ENCODE measurements at places on chromosomes 6 and 20. TPM values are rescaled to one million over a fixed set of nuclear protein-coding genes. Genes with fewer than 3 reads are reported as not detected.

The FOXF2 gene
- not detected for total RNA-seq

The TMEM74B gene
- 4.7 TPM for total RNA-seq

The MCM3 gene
- total RNA-seq = 336 TPM

- no peaks in the 10 kb centered on the region for H3K36me3 ChIP-seq
- H3K4me1 ChIP-seq = no peaks in the 10 kb centered on the region
- H3K27ac ChIP-seq = no peak overlapping the region
- H3K4me3 ChIP-seq = no peak overlapping the region
- DNase-seq = no peak
- no peaks in the 10 kb centered on the region for H3K27me3 ChIP-seq
Measured at GRCh38 chr6:133463790-133464189, 222.6 kb downstream of the EYA4 start.

DNA sequence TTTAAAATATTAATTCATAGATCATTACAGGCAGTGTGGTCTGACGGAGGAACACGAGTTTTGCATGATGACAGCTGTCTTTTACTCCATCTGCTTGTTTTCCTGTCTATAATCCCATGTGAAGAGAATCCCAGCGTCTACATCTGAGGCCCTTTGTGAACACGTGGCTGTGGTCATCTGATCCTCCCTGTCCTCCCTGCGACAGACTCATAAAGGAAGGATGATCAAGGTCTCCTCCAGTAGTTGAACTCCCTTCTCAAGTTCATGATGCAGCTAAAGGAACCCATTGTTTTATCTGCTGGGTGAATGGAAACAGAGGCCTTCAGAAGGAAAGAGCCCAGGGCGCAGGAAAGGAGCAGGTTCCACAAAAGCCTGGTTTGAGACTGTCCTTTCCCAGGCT, 435.8 kb upstream of the JARID2 start:
- peaks cover under 1% of the 10 kb centered on the region for H3K4me1 ChIP-seq
- H3K27ac ChIP-seq = no peak overlapping the region
- peaks cover under 1% of the 10 kb centered on the region for H3K27me3 ChIP-seq
- H3K36me3 ChIP-seq = no peaks in the 10 kb centered on the region
- H3K4me3 ChIP-seq = no peak overlapping the region

DNA sequence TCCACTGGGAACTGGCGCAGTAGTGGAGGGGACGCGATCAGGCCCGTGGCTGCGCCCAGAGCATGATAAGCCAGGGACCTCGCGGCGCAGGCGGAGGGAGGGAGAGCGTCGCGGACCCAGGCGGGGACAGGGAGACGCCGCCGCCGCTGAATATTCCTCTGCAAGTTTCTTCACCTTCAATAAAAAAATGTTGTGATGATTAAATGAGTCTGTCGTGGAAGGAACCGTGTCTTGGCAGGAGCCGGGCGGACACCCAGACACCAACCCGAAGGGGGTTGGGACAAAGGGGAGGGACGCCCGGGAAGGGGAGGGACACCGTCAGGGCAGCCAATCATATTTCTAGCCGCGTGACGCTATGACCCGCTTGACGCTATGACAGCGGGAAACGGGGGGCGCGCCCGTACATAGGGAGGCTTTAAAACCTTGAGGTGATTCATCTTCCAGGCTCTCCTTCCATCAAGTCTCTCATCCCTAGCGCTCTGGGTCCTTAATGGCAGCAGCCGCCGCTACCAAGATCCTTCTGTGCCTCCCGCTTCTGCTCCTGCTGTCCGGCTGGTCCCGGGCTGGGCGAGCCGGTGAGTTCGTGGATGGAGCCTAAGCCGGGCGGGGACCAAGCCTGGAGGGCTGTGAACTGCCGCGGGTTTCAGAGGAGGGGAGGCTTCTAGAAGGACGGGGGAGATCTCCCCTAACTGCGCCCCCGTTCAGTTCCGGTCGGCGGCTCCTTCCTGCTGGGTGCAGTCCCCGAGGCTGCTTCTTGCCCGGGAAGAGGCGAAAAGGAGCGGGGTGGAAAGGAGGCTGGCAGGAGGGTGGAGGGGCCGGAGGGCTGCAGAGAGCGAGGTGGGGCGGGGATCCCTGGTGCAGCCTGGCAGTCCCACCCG, at the start of gene ULBP2:
TSS of gene ULBP2 (plus strand) at position 432 of the 878 bp plus-strand sequence. CDS start at position 491, 59 bp downstream.
- H3K36me3 ChIP-seq = no peaks in the 10 kb centered on the region
- H3K27ac ChIP-seq = no peak within 1 kb of the TSS
- H3K4me3 ChIP-seq = no peak within 1 kb of the TSS
- peaks cover 54% of the 10 kb centered on the region for H3K27me3 ChIP-seq
- peaks cover 12% of the 10 kb centered on the region for H3K4me1 ChIP-seq

DNA sequence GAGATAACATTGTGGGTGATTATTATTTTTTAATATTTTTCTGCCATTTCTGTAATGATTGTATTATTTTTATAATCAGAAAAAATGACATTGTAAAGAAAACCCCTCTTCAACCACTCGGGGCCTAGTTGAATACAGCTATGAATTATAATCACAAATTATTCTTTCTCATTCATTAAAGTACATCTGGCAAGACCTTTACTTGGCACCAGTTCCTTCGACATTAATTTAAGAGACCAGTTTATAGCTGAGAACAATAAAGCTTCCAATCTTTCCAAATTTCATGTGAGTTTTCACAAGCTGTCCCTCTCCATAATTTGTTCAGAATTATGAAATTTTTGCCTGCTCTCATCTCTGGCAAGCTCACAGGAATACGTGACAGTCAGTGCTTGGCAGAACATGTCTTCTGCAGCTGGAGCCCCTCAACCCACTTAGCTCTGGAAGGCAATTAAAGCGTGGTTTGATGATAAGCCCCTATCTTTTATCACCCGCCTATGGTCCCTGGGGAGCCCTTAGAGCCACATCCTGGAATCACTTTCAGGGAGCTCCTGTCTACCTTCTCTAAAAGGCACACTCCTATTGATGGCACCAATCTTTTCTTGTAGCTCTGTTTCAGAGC, 237.2 kb upstream of the PRND start:
- H3K36me3 ChIP-seq = no peaks in the 10 kb centered on the region
- no peak overlapping the region for H3K27ac ChIP-seq
- H3K27me3 ChIP-seq = peaks cover 20% of the 10 kb centered on the region
- DNase-seq = no peak
- H3K4me3 ChIP-seq = no peak overlapping the region
- no peaks in the 10 kb centered on the region for H3K4me1 ChIP-seq

DNA sequence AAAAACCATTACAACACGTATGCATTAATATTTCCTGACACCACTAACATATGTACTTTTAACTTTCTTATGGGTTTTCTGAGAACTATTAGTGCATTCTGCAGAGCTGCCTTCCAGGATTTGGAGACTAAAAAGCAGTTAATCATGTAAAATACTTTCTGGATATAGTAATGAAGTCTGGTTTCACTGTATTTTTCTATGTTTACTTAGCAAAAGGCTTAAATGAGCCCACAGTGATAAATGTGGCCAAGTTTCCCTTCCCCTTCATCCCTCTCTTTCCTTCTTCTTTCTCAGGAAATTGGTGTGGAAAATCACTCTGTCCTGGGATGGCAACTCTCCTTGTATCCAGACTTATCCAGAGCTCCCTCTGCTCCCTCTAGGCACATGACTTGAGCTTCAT, 29.7 kb upstream of the ENPP1 start:
- no peak overlapping the region for H3K27ac ChIP-seq
- H3K4me3 ChIP-seq = no peak overlapping the region
- peaks cover 47% of the 10 kb centered on the region for H3K4me1 ChIP-seq
- no peaks in the 10 kb centered on the region for H3K27me3 ChIP-seq
- no peaks in the 10 kb centered on the region for H3K36me3 ChIP-seq

- H3K4me1 ChIP-seq = no peaks in the 10 kb centered on the region
- H3K4me3 ChIP-seq = no peak overlapping the region
- H3K27ac ChIP-seq = no peak overlapping the region
- H3K36me3 ChIP-seq = no peaks in the 10 kb centered on the region
- no peak for DNase-seq
- H3K27me3 ChIP-seq = no peaks in the 10 kb centered on the region
Measured at GRCh38 chr6:132382630-132383175, 18.6 kb downstream of the MOXD1 start.

DNA sequence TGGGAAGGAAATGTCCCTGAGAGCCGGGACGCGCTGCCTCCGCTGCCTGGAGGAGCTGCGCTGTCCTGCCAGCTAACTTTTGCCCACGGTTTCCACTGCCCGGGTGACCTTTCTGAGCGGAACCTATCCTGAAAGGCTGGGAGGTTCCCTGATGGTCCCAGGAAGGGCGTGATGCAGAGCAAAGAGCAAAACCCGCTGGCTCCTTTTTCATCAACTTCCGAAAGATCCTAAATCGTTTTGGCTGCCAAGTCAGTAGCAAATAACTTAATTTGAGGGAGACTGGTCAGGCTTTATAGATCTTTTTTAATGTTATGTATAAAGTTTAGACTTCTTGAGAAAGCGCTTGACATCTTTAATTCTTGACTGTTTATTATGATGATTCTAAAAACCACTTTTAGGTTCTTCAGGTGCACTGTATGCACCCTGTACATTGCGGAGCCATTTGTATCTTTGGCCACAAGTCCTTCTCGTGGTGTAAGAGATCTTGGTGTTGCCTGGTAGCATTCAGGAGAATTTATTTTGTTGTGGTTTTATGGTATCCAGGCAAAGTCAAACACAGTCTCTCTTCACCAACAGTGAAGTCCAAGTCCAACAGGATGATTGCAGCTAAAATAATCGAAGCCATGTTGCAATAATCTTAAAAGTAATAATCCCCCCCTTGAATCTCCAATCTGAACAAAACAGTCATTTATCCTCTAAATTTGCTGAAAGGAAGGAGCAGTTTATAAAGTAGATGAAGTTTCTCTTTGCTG, at the start of gene SYNE1:
TSS of gene SYNE1 (minus strand) at position 67 of the 752 bp plus-strand sequence. CDS start 9,031 bp downstream, outside the sequence.
- peaks cover 9% of the 10 kb centered on the region for H3K27me3 ChIP-seq
- no peaks in the 10 kb centered on the region for H3K4me1 ChIP-seq
- no peaks in the 10 kb centered on the region for H3K36me3 ChIP-seq
- DNase-seq = no peak
- H3K4me3 ChIP-seq = no peak within 1 kb of the TSS

The NRSN1 gene
- total RNA-seq = not detected

GRCh38 chr6:7260291-7261031, 52.5 kb downstream of the SSR1 start:
- peaks cover 58% of the 10 kb centered on the region for H3K4me1 ChIP-seq
- DNase-seq = no peak
- H3K27me3 ChIP-seq = no peaks in the 10 kb centered on the region
- peak overlapping the region; percentile 62 for H3K27ac ChIP-seq
- no peaks in the 10 kb centered on the region for H3K36me3 ChIP-seq

The FAM209B gene
- 0.32 TPM for total RNA-seq

DNA sequence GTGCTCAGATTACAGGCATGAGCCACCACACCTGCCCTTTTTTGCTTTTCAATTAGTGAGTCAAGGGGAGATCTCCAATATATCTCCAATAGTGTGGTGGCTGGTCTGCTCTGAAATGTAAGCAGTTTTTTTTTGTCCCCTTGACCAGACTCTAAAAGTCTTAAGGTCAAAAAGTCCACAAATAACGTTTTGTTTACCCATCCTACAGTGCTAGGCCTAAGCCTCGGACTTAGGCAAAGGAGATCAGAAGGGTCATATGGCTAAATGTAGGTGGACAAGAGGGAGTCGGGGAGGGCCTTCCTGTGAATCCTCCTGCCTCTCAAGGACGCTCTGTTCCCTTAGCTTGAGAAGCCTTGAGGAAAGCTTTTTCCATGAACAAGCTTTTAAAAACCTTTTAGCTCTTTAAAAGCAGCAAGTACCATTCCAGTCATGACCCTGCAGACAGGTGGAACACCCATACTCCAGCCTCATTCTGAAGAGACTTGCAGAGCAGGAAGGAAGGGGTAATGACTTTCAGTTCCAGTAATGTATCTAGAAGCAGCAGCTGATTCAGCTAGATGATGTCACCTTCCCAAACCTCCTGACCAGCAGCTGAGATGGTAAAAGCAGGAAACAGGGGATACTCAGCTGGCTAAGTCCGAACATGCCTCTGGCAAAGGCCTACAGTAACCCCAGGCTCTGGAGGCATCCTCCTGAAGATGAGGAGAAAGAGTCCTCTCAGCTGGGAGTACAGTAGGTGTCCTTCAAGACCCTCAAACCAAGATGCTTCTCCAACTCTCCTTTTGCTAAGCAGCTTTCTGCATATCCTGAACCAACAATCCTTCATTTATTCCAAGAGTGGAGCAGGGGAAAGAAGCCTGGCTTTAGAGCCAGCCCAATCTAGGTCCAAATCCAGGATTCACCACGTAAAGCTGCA, 23.6 kb downstream of the BCL2L1 start:
- DNase-seq = peak; percentile 76
- H3K27me3 ChIP-seq = no peaks in the 10 kb centered on the region
- H3K4me3 ChIP-seq = no peak overlapping the region
- peaks cover 100% of the 10 kb centered on the region for H3K4me1 ChIP-seq

The DOK5 gene
- not detected for total RNA-seq

GRCh38 chr20:33850159-33850558, 39.0 kb downstream of the CHMP4B start:
- no peak overlapping the region for H3K27ac ChIP-seq
- peaks cover 62% of the 10 kb centered on the region for H3K36me3 ChIP-seq
- DNase-seq = no peak
- no peaks in the 10 kb centered on the region for H3K27me3 ChIP-seq
- H3K4me1 ChIP-seq = peaks cover 14% of the 10 kb centered on the region
- H3K4me3 ChIP-seq = no peak overlapping the region

DNA sequence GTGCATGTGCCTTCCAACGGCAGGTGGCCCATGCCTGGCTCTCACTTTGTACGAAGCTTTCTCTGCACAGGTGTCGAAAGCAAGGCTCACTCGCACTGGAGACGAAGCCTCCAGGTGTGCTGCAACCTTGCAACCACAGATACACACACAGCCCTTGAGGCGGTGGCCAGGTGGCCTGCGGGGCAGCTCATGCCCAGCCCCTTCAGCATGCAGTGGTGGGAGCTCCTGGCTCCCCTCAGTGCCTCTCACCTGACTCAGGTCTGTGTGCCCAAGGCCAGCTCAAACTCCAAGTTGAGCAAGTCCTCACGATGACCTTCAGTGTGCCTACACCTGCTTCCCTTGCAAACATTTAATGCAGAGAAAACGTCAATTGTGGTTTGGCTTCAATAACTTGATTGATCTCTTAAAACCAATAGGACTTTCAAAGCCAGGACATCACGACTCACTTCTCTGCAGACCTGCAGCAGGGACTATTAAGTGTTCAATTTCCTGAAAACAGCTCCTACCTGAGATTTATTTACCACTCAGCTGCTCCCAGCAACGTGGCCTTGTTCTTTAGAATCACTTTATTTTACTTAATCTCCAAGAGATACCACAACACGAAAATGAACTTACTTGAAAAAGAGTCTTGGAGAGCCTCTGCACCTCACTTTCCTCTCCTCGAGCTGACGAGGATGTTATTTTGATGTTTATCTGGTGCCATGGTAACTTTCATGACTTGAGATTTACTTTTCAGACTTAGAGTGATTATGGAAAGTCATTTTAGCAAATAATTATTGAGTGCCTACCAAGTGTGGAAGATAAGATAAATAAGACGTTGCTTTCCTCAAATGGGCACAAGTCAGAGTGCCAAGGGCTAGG, 86.3 kb downstream of the SLC22A23 start:
- H3K4me3 ChIP-seq = no peak overlapping the region
- no peaks in the 10 kb centered on the region for H3K27me3 ChIP-seq
- no peaks in the 10 kb centered on the region for H3K36me3 ChIP-seq
- H3K4me1 ChIP-seq = peaks cover 100% of the 10 kb centered on the region

- H3K4me1 ChIP-seq = peaks cover 10% of the 10 kb centered on the region
- no peak overlapping the region for H3K27ac ChIP-seq
- no peak for DNase-seq
- no peaks in the 10 kb centered on the region for H3K36me3 ChIP-seq
Measured at GRCh38 chr6:156423829-156424228, 353.3 kb upstream of the ARID1B start.

GRCh38 chr20:16599257-16599656, 26.0 kb upstream of the KIF16B start:
- no peak overlapping the region for H3K4me3 ChIP-seq
- H3K27ac ChIP-seq = no peak overlapping the region
- H3K36me3 ChIP-seq = no peaks in the 10 kb centered on the region

GRCh38 chr6:108594640-108595039, 33.9 kb downstream of the FOXO3 start:
- H3K27ac ChIP-seq = no peak overlapping the region
- H3K4me1 ChIP-seq = peaks cover 18% of the 10 kb centered on the region
- H3K4me3 ChIP-seq = no peak overlapping the region
- H3K36me3 ChIP-seq = peaks cover 22% of the 10 kb centered on the region
- no peak for DNase-seq

Data from HepG2 (cell line).